ENCODE measurements at places on chromosomes 7 and 10.

DNA sequence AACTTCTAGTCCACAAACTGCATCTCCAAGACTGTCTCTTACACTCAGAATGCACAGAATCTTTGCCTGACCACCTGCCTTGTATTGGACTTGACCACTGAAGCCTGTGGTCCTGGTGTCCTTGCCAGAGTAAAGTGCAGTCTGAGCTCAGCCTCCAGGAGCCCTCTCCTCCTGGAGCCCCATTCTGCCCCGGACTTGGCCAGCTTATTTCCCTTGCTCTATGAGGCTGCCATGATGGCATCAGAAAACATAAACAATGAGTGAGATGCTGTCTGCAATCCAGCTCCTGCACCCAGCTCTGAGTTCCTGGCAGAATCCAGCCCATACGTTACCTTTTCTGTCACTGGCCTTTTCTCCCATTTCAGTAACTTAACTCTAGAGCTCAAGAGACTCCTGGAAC, 494.6 kb downstream of the PLXNA4 start:
- DNase-seq, result no peak

- no peak for DNase-seq
Measured at GRCh38 chr7:129401228-129401966, 32.8 kb upstream of the STRIP2 start.

- peak; percentile 74 for DNase-seq
Measured at GRCh38 chr7:44257618-44258422, 57.0 kb downstream of the YKT6 start.

GRCh38 chr7:152382244-152382643, 53.6 kb downstream of the KMT2C start:
- no peak for DNase-seq

- no peak for DNase-seq
Measured at GRCh38 chr7:80924090-80924489, 5.2 kb upstream of the SEMA3C start.

GRCh38 chr7:106863274-106863997, 1.6 kb upstream of the PIK3CG start:
- DNase-seq, result no peak

DNA sequence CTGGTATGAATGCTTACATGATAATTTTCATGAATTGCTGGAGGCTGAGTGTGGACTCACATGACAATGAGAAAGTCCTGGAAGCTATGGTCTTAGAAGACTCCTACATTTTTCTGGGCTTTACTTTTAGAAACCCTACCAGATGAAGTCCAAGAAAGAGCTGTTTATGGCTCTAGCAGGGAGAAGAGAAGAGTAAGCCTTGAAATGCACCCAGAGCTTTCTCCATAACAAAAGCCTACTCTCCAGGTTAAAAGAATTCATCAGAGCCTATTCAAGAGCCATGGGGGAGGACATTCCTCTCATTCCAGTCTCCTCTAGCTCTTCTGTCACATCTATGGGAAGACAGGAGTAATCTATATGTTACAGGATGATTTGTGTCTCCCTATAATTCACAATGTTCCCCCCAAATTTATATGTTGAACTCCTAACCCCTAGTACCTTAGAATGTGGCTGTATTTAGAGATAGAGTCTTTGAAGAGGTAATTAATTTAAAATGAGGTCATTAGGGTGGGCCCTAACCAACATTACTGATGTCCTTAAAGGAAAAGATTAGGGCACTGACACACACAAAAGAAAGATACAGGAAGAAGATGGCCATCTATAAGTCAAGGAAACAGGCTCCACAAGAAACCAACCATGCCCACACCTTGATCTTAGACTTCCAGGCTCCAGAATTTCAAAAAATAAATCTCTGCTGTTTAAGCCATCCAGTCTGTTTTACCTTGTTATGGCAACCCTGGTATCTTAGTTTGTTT, 193.8 kb upstream of the PTER start:
- DNase-seq, result no peak

DNA sequence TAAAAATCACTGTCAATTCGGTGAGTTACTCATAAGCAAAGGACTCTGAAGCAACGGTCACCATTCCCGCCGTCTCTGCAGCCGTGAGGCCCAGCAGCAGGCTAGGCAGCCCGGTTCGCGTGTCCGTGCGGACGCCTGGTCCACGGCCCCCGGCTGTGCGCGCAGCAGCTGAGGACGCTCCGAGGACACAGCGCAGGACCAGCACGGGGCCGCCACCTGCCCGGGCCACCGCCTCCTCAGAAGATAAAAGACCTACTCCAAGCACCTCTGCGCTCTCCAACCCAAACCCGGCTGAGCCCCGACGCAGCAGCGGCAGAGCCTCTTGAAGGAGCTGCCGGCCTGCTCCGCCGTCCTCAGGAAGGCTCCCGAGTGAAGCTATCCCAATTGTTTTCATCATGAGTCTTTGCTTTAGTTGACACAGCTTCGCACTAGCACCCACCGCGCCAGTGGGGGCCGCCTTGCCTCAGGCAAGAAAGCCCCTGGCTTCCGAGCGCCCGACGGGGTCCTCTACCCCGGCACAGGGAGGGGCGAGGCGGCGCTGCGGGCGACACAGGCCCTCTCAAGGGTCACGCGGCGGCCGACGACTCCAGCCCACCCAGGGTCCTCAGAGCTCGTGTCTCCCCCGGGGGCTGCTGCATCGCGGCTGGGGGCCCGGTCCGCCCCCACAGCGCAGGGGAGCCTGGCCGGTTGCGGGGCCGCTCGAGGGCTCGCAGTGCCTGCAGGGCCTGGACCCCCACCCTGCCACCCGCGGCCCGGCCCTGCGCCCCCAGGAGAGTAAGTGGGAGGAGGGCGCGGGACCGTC, 16.9 kb upstream of the GPR146 start:
- DNase-seq, result no peak

- no peak for DNase-seq
Measured at GRCh38 chr7:42236266-42236975, 588 bp downstream of the GLI3 start.

DNA sequence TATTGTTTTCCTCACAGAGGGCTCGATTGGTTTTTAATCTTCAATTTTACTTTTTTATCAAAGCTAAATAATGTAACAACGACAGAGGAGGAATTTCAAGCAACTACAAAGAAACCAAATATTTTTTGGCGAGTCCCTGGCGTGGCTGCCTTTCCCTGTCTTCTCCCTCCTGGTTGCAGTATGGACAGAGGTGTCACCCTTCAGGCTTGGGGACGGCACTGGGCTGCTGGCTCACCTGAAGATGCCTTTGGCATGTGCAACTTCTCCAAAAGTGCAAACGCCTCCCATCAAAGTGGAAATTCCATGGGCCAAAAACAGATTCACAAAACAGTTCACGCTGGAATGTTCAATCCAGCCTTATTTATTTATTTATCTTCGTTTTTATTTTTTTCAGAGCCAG, 51.9 kb downstream of the DOCK1 start:
- DNase-seq, result no peak

- no peak for DNase-seq
Measured at GRCh38 chr10:87585565-87586514, 73.8 kb upstream of the PAPSS2 start.

GRCh38 chr10:132514821-132515520, 22.6 kb upstream of the INPP5A start:
- DNase-seq, result no peak

DNA sequence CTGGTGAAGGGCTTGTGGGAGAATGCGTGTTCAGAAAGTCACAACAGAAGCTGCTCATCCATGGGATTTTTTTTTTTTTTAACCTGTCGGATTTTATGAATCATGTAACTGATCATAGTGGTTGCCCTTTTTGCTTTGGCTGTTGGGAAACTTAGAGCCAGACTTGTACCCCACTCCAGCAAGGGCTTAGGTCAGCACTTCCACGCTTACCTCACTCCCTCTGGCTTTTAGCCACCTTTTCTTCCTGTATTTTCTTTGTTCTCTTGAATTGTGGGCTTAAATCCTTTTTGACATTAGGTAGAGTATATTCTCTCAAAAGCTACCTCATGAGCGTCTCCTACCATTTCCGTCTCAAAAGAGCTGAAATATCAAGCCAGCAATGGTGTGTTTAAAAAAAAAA, 113.6 kb upstream of the BTBD16 start:
- no peak for DNase-seq

GRCh38 chr7:150629347-150629746, 2.8 kb downstream of the GIMAP6 start:
- no peak for DNase-seq

DNA sequence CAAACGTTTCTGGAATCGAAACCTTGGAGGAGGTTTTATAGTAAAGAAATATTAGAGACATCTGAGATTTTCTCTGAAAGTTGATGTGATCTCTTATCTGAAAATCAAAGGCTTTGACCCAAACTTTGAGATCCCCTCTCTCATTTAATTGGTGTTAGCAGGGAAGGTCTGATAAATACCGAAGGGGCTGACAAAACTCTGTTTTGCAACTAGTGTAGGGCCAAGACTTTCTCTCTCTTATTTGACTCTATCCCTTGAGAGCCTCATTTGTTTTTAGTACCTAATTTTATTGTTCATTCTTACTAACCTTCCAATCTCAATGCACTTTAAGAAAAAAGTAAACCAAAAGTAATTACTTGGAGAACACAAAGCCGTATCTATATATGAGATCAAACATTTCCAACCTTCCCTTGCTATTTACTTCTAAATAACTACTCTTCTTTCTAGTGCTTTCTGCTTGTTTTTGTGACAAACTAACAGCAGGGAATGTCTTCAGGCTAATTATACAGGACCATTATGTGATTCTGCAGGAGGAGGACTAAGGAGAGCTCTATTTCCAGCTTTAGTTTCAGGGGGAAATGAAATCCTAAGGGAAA, 33.4 kb upstream of the NPVF start:
- DNase-seq, result no peak

GRCh38 chr7:1068619-1069018, 19.3 kb upstream of the GPER1 start:
- no peak for DNase-seq
